Right atrium auricular region (tissue), 2 donors: ENCODE measurements at places on chromosomes 12 and 14. TPM values are rescaled to one million over a fixed set of nuclear protein-coding genes. Genes with fewer than 3 reads are reported as not detected.
A peak's percentile ranks its signal among the peaks of the same experiment; 100 is the strongest.

DNA sequence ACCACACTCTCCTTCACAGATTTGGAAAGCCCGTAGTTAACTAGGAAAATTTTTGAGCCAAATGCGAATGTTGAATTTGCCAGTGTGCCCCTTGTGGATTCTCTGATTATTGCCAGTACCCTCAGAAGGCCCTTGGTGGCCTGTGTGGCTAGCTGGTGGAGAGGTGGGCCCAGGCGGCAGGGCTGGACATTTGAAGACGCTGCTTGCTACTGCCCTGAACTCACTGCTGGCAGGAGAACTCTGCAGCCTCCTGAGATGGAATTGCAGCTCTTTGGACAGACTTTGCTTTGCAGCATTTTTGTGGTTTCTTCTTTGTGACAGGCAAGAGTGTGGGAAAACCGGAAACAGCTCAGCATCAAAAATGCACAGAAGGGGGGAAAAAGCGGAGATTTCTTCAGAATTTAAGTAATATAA, 97.6 kb downstream of the TGFB3 start:
- no peak for DNase-seq

DNA sequence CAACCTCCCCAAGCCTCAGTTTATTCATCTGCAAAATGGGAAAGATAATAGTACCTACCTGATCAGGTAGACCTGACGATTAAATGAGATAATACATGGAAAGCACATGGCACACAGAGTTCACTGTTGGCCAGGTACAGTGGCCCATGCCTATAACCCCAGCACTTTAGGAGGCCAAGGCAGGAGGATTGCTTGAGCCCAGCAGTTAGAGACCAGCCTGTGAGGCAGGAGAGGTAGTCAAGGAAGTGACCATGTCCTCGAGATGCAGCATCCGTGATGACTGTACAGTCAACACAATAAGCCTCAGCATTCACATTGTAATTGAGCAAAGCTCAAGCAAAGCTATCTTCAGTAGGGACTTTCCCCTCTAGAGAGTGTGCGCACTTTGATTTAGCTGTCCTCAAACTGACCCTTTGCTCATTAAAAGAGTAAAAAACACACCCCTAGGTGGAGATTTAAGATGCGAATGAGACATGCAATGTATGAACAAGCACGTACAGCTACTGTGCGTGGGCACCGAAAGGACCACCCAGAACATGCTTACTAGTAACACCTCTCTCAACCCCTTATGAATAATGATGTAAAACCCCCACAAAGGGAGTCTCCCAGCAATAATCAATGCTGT, 9.9 kb downstream of the ISCU start:
- no peak for DNase-seq

GRCh38 chr14:64762044-64763034, 58.1 kb downstream of the PLEKHG3 start:
- peak; percentile 84 for DNase-seq

DNA sequence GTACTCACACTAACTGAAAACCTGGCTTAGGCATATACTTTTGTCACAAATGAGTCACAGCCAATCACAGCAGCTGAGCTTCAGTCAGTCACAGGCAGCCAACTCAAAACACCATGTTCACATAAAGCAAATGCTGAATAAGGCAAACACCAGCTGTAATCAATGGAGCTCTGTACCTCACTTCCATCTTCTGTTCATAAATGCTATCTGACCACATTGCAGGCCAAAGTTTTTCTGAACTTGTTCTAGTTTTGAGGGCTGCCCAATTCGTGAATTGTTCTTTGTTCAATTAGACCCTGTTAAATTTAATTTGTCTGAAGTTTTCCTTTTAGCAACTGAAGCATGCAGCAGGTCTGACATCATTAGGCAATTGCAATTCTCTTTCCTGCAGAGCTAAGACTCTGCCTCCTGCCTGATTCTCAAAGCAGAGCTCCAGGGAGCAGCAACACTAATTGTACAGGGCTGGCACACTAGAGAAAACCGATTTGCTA, 129.9 kb downstream of the WIF1 start:
- DNase-seq: no peak

DNA sequence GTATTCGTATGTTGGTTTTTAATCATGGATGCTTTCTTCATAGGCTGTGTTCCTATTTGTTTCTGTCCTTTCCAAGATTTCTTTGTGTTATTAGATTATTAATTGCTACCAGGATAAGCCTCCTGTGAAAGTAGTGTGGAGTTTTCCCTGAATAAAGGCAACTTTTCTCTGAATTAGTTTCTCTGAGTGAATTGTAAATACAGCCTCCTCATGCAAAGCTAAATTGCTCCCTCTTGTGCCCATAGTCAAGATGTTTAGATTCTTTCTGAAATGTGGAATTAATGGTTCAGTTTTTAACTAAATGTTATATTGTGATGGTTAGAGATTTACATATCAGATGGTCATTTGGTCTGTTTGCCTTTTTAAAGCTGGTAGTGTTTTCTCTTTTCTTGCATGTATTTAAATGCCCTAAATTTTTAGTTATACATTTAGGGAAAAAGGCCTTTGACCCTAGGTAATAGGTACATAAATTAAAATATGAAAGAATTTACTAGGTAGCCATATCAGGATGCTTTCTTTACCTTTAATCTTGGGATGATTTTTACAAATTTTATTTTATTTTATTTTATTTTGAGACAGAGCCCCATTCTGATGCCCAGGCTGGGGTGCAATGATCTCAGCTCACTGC, 8.9 kb downstream of the APAF1 start:
- DNase-seq: no peak

The SDSL gene
- 5.5 TPM for total RNA-seq
